BE2C (cell line): ENCODE measurements at places on chromosomes 16 and 17.

GRCh38 chr16:11251525-11252481, 4.2 kb downstream of the SOCS1 start:
- no peak for DNase-seq

GRCh38 chr17:50009282-50009681, 14.3 kb upstream of the DLX3 start:
- DNase-seq = no peak

DNA sequence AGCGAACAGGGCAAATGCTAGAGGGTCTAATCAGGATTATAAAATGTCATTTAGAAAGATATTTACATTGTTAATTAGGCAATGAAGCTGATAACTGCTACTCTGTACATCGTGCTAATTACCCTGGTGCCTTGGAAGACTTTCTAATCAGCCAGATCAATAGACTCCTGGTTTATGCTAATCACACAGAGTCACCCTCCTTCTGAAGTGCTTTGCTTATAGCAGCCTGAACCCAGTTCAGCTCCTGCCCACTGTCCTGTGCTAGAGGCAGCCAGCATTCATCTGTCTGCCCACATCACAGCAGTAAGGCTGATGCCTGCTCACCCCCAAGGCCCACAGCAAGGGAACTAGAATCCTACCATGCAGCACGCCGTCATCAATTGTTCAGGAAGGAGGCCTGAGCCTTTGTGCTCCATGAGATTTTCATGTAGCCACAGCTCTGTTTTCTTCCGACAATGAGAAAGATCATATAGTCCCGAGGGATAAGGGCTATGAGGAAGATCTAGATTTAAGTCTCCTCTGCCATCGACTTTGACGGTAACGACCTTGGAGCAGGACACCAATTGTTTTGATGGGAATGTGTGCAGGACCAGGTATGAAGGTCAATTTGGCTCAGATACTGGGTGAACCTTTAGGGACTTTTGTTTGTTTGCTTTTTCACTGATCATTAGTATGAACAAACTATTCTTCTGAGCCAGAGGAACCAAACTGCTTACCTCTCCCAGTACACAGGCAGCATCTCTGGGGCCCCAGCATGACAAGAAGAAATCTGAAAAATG, 12.5 kb upstream of the LYRM9 start:
- no peak for DNase-seq

DNA sequence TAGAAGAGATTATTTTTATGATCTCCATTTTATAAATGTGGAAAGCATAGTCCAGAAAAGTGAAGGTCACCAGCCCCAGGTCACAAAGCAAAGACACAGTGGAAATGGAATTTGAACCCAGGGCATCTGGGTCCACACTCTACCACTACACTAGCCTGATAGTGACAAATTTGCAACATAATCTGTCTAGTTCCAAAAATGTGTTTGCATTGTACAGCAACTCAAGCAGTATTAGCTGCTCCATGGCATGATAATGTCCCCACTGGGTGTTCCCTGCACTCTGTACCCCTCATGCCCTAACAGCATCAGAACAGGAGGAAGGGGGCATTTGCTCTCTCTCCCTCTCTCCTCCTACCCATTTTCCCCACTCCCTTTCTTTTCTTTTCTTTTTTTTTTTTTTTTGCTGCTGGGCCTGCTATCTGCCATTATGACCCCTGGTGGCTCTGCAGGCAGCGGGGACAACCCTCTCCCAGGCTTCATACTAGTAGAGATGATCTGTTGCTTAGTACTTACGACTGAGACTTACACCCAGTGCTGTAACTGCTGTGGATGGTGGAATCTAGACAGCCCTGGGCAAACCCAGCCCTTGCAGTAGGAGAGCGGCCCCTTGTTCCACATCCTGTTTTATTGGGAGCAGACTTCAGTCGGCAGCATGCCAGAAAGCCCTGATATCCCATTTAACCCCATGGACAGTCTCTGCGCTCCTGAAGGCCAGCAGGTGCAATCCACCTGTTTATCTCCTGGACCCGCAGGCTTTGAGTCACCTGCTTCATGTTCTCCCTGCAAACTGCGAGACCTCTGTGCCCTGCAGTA, 306.3 kb downstream of the SOX9 start:
- DNase-seq = peak; percentile 60

GRCh38 chr17:13311306-13311705, 290.4 kb downstream of the HS3ST3A1 start:
- DNase-seq = no peak

DNA sequence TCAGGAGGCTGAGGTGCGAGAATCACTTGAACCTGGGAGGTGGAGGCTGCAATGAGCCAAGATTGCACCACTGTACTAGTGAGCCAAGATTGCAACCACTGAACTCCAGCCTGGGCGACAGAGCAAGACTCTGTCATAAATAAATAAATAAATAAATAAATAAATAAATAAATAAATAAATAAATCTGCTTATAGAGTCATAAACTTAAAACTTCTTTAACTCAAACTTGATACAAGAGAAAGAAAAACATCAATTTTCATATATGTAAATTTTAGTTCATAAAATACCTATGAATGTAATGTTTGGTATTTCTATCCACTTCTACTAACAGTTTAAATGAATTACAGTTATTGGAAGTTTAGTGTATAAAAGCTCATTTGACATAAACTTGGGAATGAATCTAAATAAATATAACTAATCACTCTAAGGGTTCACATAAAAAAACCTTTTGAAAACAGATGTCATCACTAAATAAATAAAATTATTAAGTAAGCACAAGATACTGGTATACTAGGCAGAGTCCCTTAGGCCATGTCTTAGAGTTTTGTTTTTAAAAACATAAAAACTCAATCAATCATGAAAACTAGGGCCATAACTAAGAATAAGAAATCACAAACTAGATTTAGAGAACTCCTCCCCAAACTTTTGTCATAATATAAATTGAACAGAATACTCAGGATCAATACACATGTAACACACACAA, 54.1 kb downstream of the SMURF2 start:
- DNase-seq = no peak

DNA sequence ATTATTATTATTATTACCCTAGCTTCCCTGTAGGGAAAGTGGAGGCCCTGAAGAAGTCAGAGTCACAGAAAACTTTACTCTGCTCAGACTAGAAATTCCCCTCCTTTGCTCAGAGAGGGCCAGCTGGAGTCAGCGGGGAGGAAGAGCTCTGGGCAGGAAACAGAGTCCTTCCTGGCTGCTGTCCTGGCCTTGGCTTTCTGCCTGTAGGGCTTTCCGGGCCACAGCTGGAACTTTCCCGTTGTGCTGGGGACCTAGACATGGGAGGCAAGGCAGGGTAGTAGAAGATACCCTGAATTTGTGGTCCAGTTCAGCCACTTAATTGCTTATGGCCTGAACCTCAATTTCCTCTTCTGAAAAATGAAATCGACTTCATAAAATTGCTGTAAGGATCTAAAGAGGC, 14.0 kb upstream of the CCL2 start:
- no peak for DNase-seq

- DNase-seq = no peak
Measured at GRCh38 chr16:17345043-17345442, 125.7 kb downstream of the XYLT1 start.

DNA sequence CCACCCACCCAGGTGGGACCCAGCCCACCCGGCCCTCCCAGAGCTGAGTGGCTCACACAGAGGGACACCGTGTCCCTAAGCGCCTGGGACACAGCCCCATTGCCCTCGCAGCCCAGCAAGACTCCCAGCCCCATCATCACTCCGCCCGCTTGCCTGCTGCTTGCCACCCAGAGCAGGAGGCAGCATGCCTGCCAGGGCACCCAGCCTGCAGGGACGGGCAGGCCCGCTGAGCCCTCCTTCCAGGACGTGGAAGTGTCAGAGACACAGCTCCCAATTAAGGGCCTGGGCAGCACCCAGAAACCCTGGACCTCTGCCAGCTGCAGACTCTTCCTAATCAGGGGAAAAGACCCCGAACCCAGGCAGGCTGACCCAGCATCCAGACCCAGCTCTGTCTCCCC, 17.2 kb upstream of the OSGIN1 start:
- no peak for DNase-seq

DNA sequence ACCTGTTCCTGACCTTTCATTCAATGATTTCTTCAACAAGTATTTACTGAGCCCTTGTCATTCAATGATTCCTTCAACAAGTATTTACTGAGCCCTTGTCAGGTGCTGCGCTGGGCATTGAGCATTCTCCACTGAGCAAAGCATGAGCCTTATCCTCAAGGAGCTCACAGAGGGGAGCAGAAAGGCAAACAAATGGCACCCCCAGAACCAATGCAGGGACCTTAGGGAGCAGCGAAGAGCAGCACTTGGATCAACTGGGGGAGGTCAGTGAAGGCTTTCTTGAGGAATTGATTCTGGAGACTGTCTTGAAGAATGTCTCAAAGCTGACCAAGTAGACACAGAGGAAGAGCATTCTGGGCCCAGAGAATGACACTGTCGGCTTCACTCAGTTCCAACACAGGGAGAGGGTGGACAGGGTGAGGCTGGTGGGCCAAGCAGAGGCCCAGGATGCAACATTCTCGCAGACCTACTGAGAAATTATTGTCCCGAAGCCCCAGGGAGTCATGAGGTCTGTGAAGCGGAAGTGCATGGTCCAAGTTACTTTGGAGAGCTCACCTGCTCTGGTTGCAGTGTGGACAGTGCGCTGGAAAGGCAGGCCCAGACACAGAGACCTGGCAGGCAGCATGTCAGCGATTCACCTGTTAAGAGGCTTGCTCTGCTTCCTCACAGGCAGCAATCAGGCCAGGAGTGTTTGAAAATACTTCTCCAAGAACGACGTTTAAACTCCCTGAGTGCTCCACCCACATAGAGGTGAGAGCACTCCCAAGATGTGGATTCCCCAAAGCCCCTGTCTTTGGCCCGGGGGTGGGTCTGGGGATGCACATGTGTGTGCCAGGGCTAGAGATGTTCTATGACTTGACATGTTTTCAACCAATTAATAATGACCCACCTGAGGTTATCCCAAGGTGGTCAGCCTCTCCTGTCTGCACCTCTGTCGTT, 3.2 kb upstream of the MPO start:
- no peak for DNase-seq

GRCh38 chr16:67068212-67068753, 39.3 kb downstream of the CBFB start:
- no peak for DNase-seq

- DNase-seq = no peak
Measured at GRCh38 chr17:146983-147761, 9.8 kb downstream of the SCGB1C2 start.

DNA sequence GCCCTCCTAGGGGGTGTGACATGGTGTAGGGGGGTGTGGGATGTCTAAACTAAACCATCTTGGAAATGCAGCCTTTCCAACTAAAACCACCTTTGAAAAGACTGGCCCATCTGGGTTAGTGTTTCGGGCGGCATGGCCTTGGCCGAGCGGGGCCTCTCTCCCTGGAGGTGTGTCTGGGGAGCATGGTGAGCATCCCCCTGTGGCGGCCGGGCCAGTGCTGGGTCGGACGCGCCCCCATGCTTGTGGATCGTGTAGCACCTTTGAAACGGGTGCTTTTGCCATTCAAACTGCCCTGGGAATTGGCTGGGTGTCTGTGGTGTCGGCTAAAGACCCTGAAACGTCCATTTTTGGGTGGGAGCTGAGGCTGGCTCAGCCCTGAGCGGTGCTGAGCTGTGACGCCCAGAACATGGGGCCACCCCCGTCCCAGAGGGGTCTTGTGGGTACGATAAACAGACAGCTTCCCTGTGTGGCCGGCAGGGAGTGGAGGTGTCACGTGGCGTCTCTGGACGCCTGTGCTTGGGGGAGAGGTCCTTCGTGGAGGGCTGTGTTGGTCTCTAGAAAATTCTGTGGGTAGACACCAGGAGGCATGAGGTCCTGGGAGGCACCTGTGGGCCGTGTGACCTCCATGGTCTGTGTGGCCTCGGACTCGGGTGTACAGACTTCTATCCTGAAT, 6.3 kb downstream of the METRNL start:
- no peak for DNase-seq

GRCh38 chr17:72838581-72838980, 253.9 kb downstream of the SLC39A11 start:
- DNase-seq = no peak

DNA sequence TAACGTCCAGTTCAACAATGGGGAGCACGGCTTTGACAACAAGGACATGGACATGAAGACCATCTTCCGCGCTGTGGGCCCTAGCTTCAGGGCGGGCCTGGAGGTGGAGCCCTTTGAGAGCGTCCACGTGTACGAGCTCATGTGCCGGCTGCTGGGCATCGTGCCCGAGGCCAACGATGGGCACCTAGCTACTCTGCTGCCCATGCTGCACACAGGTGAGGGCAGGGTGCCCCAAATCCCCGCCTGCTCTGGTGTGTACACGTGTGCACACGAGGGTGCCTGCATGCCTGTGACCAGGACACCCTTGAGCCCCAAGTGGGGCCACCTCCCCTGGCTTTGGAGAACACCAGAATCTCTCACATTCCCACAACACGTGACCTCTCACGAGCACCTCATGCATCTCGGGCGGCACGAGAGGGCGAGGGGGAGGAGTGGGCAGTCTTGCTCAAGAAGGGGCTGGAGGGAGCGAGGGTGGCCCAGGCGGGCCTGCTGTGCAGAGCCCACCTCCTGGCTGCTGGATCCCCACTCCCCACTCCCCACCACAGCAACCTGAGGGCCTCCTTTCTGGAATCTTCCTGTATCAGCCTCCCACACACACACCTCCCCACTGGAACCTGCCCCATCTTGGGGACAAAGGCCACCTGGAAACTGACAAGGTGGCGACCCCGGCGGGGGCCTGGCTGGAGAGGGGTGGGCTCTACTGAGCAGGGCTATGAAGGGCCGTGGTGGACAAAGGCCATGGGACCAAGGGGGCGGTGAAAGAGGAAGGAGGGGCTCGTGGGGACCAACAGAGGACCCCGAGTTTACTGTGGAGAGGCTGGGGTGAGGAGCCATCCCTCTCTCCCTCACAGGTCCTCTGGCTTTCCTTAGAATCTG, 6.5 kb downstream of the ENPP7 start:
- DNase-seq = no peak
